CD4-positive, alpha-beta T cell treated with Interleukin-6 at 100 ng/mL for 8 hours (primary cell): ENCODE measurements at places on chromosomes 11 and 22.

GRCh38 chr11:130278745-130279144, 36.0 kb downstream of the ZBTB44 start:
- DNase-seq, result no peak

- no peak for DNase-seq
Observed at GRCh38 chr11:130213979-130214281, 54.3 kb downstream of the ST14 start.

DNA sequence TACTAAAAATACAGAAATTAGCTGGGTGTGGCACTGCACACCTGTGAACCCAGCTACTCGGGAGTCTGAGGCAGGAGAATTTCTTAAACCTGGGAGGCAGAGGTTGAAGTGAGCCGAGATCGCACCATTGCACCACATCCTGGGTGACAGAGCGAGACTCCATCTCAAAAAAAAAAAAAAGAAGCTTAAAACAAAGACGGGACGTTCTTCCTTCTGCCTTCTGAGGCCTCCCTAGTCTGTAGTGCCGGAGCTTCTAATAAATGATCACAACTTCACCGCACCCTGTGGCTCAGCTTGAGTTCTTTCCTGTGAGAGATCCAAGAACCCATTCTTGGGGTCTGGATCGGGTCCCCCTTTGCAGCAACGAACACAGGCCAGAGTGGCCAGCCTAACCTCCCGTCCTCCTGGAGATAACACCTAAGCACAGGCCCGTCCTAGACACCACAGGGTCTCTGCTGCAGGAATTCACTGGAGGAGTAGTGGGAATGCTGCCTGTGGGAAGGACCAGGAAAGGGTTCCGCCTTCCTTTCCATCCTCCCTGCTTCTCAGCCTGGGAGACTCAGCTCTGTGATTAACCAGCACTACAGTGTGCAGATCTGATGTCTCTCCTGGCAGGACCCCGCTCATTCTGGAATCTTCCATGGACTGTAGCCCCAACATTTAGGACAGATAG, 2.2 kb upstream of the APOBEC3H start:
- DNase-seq, result peak; percentile 53

DNA sequence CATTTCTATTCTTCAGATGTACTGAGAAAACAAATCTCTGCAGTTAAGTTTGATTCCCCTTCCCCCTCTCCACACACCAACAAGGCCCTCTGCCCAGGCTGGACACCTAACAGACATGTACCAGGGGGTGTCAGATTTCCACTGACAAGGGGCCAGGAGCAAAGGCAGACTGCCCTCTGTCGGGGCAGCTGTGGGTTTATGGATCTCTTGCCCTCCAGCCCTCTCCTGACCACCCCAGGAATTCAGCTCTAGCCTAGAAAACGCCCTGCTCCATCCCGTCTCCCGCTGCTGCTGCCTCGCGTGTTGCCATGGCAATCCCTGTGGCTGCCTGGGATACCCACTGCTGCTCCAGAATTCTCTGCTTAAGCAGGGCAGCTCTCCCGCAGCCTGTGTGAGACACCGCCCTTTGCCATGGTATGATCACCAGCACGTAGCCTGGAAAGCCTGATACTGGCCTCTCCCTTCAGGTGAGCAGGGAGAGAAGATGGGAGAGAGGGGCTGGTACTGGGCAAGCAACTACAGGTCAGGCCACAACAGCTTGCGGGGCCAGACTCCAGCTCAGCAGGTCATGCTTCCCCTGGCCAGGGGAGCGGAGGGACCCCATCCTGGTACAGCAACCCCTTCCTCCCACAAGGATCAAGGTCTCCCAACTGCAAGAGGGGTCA, 41.6 kb downstream of the BUD13 start:
- DNase-seq, result no peak

DNA sequence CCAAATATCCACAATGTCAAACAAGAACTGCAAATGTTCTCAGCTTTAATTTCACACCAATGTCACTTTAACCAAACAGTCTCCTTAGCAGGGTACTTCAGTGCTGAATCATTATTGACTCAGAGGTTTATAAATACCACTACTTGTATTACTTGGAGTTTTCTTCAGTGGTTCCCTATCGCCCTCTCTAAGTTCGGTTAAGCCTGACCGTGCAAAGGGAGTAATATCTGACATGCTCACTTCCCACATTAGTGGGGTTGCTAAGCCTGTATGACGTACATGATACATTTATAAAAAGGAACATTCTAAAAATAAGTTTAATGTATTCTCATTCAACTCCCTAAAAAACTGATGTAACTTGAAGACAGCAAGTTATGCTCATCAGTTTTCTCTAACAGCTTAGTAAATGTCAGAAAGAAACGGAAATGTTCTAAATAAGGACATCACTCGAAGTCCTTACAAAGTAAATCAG, 93.1 kb upstream of the ZC3H12C start:
- DNase-seq, result no peak

DNA sequence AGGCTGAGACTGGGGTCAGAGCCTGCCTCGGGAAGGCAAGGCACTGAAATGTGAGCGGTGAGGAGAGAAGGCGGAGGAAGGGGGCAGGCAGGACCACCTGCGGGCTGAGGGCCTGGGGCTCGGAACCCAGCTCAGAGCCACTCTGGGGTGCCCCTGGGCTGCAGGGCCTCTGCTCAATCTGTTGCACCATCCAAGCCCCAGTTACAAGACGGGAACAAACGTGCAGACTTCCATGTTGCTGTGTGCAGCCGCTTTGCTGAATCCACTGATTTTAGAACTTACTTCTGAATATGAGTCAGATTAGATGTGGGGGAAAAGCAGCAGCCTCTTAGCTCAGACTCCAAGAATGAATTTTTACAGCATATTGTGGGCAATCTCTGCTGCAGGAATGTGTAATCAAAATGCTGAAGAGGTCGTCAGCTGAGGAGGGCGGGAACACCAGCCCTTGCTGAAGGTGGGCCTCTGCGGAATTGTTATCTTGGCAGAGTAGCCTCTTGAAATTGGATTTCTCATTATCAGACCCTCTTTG, 21.6 kb downstream of the PARVG start:
- no peak for DNase-seq

DNA sequence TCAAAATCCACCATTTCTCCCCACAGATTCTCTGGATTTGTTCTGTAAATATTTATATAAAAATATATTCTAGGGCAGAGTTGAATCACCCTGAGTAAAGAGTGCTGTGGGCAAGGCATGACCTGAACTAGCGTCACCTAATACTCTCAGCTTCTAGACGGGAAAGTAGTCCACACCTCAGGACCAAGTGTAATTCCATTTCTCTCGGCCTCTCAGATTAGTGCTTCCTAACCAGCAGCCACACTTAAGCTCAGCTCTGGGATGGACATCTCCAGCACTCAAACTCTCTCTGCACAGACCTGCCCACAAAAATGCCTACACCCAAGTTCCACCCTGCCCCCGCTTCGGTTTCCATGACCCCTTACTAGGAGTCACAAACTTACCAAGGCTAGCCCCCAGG, 5.3 kb downstream of the SPTBN2 start:
- no peak for DNase-seq

DNA sequence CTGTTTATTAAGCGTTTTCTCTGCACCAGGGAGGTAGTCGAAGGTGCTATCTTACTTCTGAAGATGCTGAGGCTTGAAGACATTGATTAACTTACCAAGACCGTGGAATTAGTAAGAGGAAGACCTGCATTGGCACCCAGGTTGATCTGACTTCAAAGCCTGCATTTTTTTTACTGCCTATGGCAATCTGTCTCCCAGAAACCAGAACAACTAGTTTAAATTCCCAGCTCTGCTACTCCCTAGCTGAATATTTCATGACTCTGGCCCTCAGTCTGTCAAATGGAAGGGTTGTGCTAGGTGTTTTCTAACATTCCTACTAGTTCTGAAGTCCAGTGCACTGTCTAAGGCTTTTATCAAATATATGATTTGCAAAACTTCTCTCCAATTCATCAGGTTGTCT, 52.0 kb upstream of the GRAMD1B start:
- no peak for DNase-seq

GRCh38 chr11:15826826-15827225, 529.5 kb downstream of the SOX6 start:
- no peak for DNase-seq

- no peak for DNase-seq
Observed at GRCh38 chr11:95378789-95379188, 147.8 kb upstream of the SESN3 start.

DNA sequence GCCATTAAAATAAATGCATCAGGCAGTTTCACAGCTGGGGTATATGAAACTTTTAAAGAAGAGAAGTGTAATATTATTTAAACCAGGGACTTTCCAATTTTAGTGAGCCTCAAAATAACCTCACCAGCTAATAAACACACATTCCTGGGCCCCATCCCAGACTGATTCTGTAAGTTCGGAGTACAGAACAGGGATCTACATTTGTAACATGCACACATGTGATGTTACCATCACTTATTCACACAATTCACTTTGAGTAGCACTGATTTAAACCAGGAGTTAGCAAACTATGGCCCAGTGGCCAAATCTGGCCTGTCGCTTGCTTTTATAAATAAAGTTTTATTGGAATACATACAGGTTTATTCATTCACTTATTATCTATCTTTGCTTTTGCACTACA, 62.0 kb downstream of the STK33 start:
- DNase-seq, result no peak

GRCh38 chr11:10379022-10379421, 74.1 kb downstream of the ADM start:
- DNase-seq, result no peak

GRCh38 chr11:61297746-61298145, 2.6 kb upstream of the VWCE start:
- no peak for DNase-seq

DNA sequence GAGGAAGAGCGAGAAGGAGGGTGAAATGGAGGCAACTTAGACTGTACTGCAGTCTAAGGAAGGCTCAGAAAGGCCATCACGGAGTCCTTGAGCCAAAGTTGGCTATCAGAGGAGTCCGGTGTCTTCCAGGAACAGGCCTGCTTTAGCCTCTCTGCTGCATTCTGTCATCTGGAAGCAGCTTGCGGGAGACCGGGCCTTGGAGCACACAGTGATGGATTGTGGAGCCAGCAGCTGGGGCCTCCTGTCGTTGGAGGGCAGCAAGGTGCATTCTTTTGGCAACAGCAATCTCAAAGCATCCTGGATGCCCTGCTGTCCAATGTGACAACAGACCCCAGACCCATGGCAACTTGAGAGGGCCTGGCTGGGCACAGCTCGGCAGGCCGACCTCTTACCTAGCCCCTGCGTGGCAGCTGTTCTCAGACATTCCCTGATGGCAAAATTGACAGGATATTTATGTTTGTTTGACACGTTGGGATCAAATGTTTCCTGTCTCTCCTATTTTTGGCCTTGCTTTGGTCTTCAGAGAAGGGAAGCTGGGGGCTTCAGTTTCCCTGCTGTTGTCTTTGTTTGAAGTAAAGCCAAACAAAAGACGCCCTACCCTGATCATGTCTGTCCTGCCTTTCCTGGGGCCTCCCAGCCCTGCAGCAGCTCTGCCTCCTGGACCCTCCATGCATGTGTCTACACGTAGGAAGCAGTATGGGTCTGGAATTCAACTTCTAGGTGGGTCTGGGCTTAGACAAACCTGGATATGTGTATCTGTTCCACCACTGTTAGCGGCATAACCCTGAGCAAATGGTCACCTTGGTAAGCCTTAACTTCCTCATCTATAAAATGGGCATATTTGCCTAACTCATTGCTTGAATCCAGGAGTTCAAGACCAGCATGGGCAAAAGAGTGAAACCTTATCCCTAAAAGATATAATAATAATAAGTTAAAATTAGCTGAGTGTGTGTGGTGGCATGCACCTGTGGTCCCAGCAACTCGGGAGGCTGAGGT, 43.9 kb upstream of the LMO2 start:
- DNase-seq, result no peak

- DNase-seq, result no peak
Observed at GRCh38 chr11:1805525-1805924, 29.3 kb upstream of the SYT8 start.

DNA sequence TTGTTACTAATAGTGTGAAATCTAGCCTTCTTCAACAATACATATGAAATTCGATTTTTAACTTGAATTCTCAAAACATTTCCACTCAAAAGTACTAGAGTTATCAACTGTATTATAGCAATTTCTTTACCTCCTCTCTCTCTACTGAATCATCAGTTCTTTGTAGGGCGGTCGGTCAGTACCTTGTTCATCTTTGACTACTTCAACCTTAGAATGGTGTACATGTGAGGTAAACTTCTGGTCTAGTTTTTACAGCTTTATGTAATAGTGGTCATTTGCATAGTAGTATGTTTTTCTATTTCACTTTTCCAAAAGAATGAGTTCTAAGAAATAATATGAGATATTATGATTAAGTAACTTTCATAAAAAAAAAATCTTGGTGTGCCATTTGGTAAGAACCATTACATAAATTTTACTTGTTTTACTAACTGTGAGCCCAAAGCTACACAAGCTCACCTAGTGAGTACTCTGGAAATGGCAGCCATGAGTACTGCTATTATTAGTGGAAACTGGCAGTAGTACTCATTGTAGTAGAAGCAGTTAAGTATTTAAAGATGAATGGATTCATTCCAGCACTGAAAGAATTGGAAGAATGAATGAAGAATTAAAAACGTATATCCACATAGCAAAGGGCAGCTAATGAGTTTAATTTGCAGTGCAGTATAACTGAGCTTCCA, 30.1 kb downstream of the SESN3 start:
- DNase-seq, result no peak

DNA sequence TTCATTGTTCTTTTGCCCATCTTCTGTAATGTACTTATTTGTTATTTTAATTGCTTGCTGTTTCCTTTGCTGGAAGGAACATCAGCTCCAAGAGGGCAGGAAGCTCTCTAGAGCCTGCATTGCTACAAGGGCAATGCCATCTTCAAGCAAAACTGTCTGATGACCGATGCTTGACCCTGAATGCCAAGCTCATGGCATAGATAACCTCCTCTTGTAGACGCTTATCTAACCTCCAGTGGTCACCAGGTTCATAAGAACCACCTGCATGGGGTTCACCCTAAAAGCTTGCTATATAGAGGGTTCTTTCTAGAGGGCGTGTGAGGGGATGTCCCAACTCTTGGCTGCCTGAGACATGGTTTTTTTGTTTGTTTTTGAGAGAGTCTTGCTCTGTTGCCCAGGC, 16.5 kb downstream of the FADS3 start:
- no peak for DNase-seq

- no peak for DNase-seq
Observed at GRCh38 chr22:38412435-38413084, 42.4 kb downstream of the KCNJ4 start.

- DNase-seq, result no peak
Observed at GRCh38 chr11:19499026-19499669, 213.5 kb upstream of the NAV2 start.

DNA sequence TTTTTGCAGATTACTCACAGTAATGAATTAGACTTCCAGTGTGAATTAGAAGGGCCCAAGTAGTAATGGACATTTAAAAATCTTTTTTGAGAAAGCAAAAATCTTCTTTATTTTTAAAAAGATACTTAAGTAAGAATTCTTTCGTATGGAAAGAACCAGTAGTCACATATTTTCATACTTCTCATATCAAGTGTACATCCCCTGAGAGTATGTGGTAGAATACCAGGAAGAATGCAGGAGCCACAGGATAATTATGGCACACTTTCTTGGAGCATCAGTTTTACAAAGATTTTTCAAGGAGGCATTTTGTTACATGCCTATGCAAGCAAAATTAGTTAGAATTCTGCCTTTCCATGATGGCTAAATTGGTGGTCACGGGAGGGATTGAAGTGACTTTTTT, 28.1 kb downstream of the POLD3 start:
- DNase-seq, result no peak
